ENCODE measurements at places on chromosomes 2 and 18. TPM values are rescaled to one million over a fixed set of nuclear protein-coding genes. Genes with fewer than 3 reads are reported as not detected.

Gene TMEM37
- total RNA-seq: 0.49 TPM

Gene FOXD4L1
- 0.13 TPM for total RNA-seq

Gene UGT1A10
- total RNA-seq: not detected

Gene SAG
- total RNA-seq: not detected

Gene CFC1
- total RNA-seq: not detected

Gene AMMECR1L
- 7.6 TPM for total RNA-seq

Gene ALLC
- total RNA-seq: not detected

Gene UNC80
- total RNA-seq: not detected

Gene SFT2D3
- total RNA-seq: 3.0 TPM

Gene ZNF892
- total RNA-seq: 2.7 TPM

Gene CIAO1
- total RNA-seq: 73.5 TPM

- DNase-seq: no peak
Measured at GRCh38 chr2:165113414-165113813, 90.4 kb downstream of the SCN3A start.

DNA sequence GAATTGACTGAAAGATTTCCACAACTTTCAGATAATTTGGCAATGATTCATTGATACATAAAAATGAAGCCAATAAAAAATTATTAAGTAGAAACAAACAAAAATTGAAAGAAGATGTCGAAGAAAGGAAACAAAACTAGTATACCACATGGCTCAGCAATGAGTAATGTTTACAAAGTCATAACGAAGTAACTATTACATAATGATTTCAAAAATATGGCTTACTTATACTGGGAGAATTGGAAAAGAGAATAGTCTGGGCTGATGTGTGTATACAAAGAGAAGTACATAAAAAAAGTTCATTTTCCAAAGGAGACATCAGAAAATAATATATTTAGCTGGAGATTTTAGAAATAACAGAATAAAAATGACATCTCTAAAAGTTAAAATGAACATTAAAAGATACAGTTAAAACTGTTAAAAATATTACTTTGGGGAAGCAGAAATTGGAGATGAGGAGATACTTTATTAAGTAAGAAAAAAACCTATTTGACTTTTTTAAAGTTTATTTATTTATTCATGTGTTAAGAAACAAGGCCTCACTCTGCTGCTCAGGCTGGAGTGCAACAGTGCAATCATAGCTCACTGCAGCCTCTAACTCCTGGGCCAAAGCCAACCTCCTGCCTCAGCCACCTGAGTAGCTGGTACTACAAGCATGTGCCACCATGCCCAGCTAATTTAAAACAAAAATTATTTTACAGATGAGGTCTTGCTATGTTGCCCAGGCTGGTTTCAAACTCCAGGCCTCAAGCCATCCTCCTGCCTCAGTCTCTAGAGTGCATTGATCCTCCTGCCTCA is 409.7 kb upstream of the PIK3C3 start:
- DNase-seq: no peak

- no peak for DNase-seq
Measured at GRCh38 chr2:3871002-3871401, 167.6 kb downstream of the DCDC2C start.

GRCh38 chr18:79117385-79117784 is 48.2 kb downstream of the ATP9B start:
- DNase-seq: peak; percentile 13

DNA sequence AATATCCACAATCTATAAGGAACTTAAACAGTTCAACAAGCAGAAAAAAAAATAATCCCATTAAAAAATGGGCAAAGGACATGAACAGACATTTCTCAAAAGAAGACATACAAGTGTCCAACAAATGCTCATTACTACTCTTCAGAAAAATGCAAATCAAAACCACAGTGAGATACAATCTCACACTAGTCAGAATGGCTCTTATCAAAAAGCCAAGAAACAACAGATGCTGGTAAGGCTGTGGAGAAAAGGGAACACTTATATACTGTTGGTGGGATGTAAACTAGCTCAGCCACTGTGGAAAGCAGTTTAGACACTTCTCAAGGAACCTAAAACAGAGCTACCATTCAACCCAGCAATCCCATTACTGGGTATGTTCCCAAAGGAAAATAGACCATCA is 7.2 kb upstream of the CRYGB start:
- DNase-seq: no peak

DNA sequence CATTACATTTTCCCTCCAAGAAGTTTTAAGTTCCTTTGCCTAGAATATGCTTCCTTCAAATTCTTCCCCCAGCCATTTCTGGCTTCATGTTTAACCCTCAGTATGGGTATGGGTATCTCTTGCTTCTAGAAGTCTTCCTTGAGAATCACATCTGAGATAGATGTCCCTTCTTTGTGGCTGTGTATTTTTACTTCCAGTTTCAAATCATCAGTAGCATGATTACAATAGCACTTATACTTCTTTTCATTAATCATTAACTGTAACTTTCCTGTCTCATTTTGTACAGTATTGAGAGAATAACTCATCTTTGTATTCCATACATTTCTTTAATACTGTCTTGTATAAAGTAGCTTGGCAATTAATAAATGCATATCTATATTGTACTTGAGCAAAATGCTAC is 17.3 kb upstream of the PDE1A start:
- DNase-seq: no peak

DNA sequence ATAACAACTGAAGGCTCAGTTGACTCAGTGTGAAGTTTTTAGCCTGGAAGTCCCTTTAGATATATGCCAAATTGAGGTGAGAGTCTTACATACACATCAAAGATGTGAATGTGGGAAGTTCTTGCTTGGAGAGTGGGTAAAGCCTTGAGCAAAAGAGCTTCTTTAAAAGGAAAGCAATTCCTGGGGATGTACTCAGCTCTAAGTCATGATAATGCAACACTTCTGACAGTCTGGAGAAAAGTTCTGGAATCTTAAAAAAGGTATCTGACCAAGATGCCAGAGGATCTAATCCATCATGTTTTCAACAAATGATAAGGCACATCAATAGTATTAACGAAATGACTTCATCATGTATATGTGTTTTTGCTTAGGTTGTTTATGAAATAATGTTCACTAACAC is 351.2 kb downstream of the CDH19 start:
- DNase-seq: no peak

- no peak for DNase-seq
Measured at GRCh38 chr2:191701029-191701428, 23.1 kb downstream of the NABP1 start.

DNA sequence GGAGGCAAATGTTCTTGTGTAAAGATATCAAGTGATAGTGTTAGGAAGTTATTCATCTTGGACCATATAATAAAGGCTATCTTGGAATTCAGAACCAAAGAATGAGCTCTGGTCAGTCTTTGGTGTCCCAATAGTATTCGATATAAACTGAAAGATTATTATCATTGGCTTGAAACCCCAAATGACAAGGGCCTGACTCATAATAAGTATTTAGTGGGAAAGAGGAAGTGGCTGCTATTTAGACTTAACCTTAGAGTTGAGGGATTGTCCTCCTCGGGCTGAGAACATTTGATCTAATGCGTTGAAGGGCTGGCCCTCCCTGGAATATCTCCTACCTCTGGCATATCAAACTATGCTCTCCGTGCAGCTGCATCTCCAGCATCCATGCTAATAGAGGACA is 67.5 kb downstream of the CDH20 start:
- DNase-seq: no peak

- DNase-seq: no peak
Measured at GRCh38 chr2:26584191-26584590, 57.0 kb downstream of the CIB4 start.

- DNase-seq: no peak
Measured at GRCh38 chr2:105778080-105778607, 33.4 kb downstream of the NCK2 start.

DNA sequence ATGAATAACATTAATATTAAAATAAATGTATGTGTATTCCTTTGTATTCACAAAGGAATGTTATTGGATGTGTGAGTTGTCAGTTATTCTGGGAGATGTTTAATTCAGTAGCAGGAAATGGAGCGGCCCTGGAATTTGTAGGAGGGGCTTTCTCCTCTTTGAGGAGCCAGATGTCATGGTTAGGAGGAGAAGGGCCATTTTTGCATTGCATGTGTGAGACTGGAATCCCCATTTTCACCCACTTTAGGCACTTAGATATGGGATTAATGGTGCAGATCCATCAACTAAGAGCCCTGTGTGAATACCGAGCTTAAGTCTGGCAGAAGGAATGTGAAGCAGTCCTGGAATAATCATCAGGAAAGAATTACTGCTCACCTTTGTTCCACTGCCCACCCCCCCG is 439.2 kb downstream of the PARD3B start:
- DNase-seq: no peak

DNA sequence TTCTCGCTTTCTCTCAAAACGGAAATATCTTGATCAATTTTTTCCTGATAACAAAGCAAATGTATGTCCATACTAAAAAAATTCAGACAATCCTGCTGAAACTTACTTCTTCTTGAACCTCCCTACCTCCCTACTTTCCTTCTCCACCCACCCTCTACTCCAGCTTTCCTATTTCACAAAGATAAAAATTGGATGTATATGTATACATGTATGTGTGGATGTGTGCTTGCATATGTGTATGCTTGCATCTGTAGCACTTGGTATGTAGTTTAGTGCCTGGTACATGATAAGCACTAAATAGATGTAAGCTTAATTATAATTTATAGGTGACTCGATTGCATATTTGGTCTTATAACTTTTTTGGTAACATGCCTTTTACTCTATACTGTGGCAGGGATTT is 167.5 kb upstream of the ITGA4 start:
- DNase-seq: no peak

- no peak for DNase-seq
Measured at GRCh38 chr2:205658572-205658971, 23.7 kb upstream of the NRP2 start.

DNA sequence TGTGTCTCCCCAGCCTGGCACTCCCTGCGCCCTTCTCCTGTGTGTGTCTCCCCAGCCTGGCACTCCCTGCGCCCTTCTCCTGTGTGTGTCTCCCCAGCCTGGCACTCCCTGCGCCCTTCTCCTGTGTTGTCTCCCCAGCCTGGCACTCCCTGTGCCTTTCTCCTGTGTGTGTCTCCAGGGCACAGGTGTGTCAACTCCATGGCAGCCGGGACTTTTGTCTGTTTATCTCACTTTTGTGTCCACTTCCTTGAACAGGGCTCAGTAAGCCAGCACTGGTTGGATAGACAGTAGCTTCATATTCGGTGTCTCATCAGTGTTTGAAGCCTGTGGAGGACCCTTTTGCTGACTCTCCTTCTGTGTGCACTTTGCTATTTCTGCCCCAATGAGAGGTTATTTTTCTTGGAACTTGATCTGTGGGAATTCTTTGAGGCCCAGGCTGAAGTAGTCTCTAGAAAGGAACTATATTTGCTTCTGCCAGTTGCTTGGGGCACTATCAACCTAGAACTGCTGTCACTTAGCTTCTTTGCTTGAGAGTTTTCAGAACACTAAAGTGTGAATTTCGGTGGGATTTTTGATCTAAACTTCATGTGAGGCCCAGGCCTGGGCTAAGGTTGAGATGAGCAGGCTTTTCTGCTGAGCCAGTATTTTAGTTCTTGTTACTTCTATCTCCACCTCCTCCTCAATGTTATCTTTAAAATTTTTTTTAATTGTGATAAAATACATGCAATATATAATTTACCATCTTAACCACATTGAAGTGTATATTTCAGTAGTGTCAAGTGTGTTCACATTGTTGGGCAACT is 8.3 kb upstream of the ASB1 start:
- no peak for DNase-seq

- no peak for DNase-seq
Measured at GRCh38 chr18:63138436-63139340, 180.9 kb downstream of the BCL2 start.

- DNase-seq: no peak
Measured at GRCh38 chr2:153589586-153589985, 111.0 kb upstream of the RPRM start.

DNA sequence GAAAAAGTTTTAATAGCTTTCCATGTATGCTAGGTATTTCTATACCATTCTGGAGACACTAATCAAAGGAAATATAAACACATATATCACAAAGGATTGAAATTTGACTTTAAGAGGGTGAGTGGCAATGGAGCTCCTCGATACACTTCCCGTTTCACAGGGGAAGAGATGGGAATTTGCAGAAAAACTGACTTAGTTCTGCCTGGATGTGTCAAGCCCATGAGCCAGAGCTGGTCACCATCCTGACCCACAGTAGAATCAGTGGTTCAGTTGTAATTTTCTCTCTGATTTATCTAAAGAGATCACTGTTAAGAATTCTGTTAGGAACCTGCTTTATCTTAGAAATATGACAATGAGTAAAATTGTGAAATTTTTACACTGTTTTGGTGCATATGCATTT is 34.2 kb downstream of the PLCL1 start:
- DNase-seq: no peak

- DNase-seq: no peak
Measured at GRCh38 chr2:148721991-148722777, 77.6 kb downstream of the EPC2 start.

DNA sequence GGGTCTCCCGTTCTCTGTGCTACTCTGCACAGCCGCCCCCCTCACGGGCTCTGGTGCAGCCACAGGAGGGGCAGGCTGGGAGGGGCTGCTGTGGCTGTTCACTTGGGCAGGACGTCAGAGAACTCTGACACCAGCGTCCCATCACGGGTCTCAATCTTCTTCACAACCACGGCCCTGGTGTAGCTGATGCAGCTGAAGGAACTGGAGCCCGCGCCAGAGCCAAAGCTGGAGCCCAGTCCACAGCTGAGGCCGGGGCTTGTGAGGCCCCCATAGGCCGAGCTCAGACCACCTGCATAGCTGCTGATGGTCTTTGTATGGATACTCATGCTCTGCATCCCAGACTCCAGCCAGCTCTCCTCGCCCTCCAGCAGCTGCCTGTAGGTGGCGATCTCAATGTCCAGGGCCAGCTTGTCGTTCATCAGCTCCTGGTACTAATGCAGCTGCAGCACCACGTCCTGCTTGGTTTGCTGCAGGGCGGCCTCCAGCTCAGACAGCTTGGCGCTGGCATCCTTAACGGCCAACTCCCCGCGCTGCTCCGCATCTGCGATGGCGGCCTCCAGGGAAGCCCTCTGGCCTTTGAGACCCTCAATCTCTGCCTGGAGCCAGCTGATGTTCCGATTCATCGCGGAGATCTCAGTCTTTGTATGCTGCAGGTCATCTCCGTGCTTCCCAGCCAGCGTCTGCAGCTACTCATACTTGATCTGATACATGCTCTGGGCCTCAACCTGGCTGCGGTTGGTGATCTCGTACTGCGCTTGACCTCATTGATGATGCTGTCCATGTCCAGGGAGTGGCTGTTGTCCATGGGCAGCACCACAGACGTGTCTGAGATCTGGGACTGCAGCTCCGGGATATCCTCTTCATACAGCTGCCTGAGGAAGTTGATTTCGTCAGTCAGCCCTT is 7.4 kb upstream of the DUSP19 start:
- DNase-seq: no peak

- no peak for DNase-seq
Measured at GRCh38 chr2:204306667-204307066, 238.6 kb upstream of the PARD3B start.

GRCh38 chr2:189521699-189522434 is 58.7 kb downstream of the SLC40A1 start:
- no peak for DNase-seq

All from gastrocnemius medialis (tissue), 4 donors.